ENCODE measurements at places on chromosomes 6 and 20. TPM values are rescaled to one million over a fixed set of nuclear protein-coding genes. Genes with fewer than 3 reads are reported as not detected.

DNA sequence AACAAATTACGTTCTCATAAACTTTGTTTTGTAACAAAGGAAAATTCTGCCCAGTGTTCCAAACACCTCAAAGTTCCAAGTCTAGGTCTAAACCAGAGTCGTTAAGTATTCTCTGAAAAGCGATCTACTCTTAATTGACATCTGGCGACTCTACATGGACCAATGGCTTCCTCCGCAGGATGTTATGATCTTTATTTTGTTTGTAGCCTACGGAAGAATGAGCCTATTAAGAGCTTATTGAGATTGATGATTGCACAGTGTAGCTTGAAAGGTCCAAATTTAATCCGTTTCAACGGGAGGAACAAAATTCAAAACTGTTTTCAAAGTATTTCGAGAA lies 61.1 kb downstream of the FAM217A start:
- ATAC-seq: no peak

DNA sequence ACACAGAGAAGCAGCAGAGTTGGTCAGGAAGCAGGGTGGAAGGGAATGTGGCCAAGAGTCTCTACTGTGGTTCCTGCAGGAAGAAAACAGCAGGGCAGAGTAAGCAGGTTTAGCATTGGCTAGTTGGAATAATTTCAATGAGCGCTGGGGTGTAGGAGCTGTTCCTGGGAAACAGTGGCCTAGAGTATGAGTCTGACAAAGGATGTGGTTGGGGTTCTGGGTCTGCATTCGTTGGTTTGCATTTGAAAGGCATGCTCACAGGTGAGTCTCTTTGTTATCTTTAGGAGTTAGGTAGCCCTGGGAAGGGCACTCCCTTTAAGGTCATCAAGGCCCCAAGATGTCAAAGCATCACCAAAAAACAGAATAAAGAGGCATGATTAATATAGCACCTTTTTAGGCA lies 911.6 kb upstream of the SLC35B3 start:
- ATAC-seq: no peak

- ATAC-seq: no peak
These were observed 308.9 kb upstream of the THEMIS start for GRCh38 chr6:128209771-128210170.

The HUS1B gene
- total RNA-seq: 0.40 TPM

The TULP1 gene
- not detected for total RNA-seq

Measured in esophagus mucosa (tissue), 1 donor.